ENCODE measurements at places on chromosomes 16 and 17. TPM values are rescaled to one million over a fixed set of nuclear protein-coding genes. Genes with fewer than 3 reads are reported as not detected.

DNA sequence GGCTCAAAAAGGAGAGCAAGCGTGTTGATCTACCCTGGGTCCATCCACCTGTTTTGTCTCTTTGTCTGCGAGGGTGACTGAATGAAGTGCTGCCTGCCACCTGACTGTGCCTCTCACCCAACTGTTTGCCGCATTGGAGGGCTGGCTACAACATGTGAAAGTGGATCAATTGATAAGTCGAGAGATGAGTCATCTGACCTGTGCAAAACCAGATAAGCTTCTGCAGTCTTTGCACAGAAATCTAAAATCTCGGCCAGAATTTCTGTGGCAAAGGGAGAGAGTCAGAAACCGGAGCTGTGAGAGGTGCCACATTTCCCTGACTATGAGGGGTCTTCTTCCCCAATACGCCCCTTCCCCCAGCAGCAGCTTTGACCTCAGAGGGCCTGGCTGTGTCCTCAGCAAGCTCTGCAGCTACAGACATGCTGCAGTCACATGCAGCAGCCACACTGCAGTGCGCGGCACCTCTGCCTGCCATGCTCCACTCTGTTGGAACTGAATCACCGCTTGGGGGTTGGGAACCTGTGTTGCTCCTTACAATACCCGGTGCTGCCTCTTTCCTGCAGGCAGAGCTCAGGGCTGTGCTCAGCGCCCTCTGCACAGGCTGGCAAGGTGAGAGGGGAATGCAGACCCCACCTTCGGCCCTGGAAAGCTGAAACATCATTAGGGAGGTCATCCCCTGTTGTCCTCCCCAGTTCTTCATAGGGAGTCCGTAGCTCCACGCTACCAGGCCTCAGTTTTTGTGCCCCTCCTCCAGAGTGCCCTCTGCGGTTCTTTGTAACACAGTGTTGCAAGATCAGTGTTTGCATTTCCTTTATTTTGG lies 16.2 kb upstream of the HAS3 start:
- H3K4me1 ChIP-seq = peaks cover 12% of the 10 kb centered on the region
- H3K4me3 ChIP-seq = no peak overlapping the region
- no peak overlapping the region for H3K27ac ChIP-seq

SMIM5 gene
- total RNA-seq = 0.14 TPM

C16orf82 gene
- total RNA-seq = not detected

MYH2 gene
- not detected for total RNA-seq

ABAT gene
- 6.0 TPM for total RNA-seq
